ENCODE measurements at places on chromosomes 6 and 20.

GRCh38 chr6:63677282-63677681, 41.7 kb downstream of the PHF3 start:
- DNase-seq, result no peak

DNA sequence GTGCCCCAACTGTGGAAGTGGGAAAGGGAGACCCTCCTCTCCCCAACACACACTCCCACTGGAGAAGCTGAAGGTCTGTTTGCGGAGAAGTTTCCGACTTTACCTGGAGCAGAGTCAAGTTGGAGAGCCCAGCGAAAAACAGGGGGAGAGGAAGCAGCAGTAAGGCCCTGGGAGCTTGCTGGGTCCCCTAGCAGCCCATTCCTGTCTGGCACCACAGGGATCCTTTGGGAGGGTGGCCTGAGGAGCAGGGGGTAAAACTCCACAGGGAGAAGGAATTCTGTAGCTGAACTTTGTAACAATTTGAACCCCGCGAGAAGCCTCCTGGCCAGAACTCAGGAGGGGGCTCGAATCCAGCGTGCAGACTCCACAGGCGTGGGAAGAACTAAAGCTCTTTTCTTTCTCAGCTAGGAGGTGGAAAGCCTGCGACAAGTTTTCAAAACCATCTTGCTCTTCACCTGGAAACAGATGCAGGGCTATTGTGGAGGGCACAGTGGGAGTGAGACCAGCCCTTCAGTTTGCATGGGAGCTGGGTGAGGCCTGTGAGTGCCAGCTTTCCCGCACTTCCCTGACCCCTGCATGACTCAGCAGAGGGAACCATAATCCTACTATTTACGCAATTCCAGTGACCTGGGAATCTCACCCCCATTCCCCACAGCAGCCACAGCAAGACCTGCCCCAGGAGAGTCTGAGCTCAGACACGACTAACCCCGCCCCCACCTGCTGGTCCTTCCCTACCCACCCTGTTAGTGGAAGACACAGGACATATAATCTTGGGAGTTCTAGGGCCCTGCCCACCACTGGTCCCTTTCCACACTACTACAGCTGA, 25.8 kb downstream of the SERPINB9 start:
- DNase-seq, result no peak

- DNase-seq, result peak; percentile 47
These were observed 17.0 kb downstream of the NFATC2 start for GRCh38 chr20:51525241-51526105.

- DNase-seq, result no peak
These were observed 12.2 kb upstream of the MOXD1 start for GRCh38 chr6:132413499-132413802.

GRCh38 chr6:25927756-25928216, 2.7 kb downstream of the SLC17A2 start:
- DNase-seq, result no peak

GRCh38 chr6:79377888-79378348, 143.4 kb upstream of the HMGN3 start:
- no peak for DNase-seq

- DNase-seq, result no peak
These were observed 280.4 kb upstream of the TAB2 start for GRCh38 chr6:149037051-149037671.

DNA sequence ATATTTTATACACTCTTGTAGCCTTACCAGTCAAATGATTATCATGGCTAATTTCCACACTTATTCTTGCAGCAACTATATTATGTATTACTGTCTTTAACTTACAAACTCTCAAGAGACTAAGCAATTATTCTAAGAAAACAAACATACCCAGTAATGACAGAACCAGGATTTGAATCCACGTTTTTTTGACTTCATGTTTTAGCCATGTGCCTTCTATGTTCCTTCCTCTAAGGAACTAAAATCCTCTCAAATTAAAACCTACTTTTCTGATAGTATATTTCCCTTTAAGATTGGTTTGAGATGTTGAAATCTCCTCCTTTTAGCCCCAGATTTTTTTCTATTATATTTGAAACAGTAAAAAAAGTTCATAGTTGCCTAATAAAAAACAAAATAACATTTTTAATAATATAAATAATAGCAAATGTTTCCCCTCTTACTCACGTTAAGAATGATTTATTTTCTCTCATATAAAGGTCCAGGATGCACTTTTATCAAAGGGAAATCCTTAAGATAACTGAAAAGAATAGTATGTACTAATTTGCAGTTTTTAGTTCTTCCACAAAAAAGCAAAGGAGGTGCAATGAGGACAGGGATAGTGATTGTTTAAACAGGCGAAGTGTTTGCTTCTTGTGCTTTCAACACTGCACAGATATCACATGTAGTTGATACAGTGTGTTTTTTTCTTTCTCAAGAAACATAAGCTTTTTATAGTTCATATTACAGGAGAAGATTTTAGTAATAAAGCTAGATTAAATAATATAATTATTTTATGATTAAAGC, 54.0 kb downstream of the VTA1 start:
- DNase-seq, result no peak

DNA sequence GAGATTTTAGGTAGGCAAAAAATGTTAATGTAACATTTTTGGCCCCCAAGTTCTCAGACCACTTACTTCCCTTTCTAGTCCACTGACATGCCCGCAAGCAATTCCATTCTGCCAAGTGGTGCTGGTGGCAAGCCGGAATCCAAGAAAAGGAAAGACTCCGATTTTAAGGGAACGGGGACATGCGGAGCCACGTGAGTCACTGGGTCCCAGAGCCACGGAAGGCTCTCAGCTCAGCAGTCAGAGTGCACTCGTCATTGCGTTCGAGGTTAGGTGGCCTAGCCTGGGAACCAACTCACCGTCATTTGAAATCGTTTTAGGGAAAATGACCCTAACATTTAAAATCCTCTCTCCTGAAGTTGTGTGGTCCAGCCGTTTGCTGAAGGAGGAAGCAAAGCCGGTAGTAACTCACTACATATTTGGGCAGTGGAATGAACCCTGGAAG, 711 bp upstream of the SIRT5 start:
- no peak for DNase-seq

- no peak for DNase-seq
These were observed 2.0 kb downstream of the EDEM2 start for GRCh38 chr20:35145141-35145564.

All from stimulated activated CD8-positive, alpha-beta memory T cell treated with anti-CD3 and anti-CD28 coated beads, Interleukin-15, amount 100 ng/mL, for 4 hours (primary cell).